ENCODE measurements at places on chromosomes 5 and 9.

DNA sequence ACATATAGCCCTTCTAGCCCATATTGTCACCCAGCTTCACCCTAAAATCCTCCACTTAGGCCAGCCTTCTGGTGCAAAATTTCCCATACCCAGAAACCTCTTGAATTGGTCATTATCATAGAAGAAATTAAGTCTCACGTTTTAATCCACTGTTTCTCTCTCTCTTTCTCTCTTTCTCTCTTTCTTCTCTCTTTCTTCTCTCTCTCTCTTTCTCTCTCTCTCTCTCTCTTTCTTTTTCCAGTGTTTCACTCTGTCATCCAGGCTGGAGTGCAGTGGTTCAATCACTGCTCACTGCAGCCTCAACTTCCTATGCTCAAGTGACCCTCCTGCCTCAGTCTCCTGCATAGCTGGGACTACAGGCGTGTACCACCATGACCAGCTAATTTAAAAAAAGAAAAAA is 363.4 kb downstream of the TMEM167A start:
- no peaks in the 10 kb centered on the region for H3K4me1 ChIP-seq
- H3K4me3 ChIP-seq, result no peak overlapping the region
- no peak for DNase-seq
- H3K27me3 ChIP-seq, result no peaks in the 10 kb centered on the region

- peaks cover 4% of the 10 kb centered on the region for H3K4me1 ChIP-seq
- DNase-seq, result no peak
- H3K27me3 ChIP-seq, result no peaks in the 10 kb centered on the region
- H3K36me3 ChIP-seq, result no peaks in the 10 kb centered on the region
These were observed 86.8 kb downstream of the NLN start for GRCh38 chr5:65808818-65809217.

DNA sequence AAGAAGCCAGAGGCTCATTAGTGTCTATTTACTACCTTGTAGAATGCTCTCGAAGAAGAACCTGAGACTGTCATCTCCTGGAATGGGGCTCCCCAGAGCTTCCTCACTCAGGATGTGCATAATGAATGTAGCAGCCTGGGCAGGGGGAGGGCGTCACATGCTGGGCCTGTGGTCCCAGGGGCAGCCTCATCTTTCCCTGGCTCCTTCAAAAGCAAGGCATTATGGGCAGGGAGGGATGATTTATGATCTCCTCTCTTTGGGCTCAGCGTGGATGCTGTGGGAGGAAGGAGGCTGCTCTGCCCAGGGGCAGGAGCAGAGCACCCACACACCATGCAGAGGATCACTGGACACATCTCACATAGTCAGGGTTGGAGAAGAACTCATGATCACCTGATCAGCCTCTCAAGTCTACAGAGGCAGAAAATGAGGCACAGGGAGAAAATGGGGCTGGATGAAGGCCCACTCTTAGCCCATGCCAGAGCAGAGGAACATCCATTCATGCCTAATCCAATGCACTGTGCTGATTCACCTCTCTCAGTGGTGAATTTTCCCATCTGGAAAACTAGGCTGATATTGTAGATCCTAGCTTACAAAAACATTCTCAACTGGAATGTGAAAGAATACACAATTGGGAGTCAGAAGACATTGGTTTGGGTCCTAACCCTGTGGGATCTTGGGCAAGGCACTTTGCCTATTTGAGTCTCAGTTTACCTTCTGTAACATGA is 173.7 kb downstream of the CARTPT start:
- no peaks in the 10 kb centered on the region for H3K4me1 ChIP-seq
- H3K27me3 ChIP-seq, result no peaks in the 10 kb centered on the region
- no peaks in the 10 kb centered on the region for H3K36me3 ChIP-seq
- H3K4me3 ChIP-seq, result no peak overlapping the region
- H3K27ac ChIP-seq, result no peak overlapping the region
- DNase-seq, result no peak

- H3K4me3 ChIP-seq, result no peak overlapping the region
- no peak for DNase-seq
- H3K27ac ChIP-seq, result no peak overlapping the region
- H3K4me1 ChIP-seq, result peaks cover 10% of the 10 kb centered on the region
- peaks cover 49% of the 10 kb centered on the region for H3K27me3 ChIP-seq
These were observed 1.8 kb downstream of the HCN1 start for GRCh38 chr5:45694255-45694814.

DNA sequence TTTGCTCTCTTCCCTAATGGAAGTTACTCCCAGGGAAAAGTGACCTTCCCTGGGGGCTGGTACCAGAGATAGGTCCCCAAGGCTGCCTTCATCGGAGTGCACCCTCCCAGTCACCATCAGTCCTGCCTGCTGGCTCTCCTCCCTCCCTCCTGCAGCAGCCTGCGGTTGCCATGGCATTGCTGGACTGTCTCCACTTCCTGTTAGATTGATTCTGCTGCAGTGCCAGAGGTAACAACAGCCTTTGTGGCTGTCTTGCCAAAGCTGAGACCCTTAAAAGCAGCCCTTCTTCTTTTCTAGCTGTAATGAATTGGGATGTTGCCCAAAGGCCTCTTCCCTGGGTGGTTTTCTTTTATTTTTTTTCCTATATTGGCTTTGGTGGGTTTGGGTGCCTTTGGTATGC is 78.1 kb upstream of the PRLR start:
- H3K27ac ChIP-seq, result no peak overlapping the region
- H3K27me3 ChIP-seq, result no peaks in the 10 kb centered on the region
- H3K4me3 ChIP-seq, result no peak overlapping the region
- H3K4me1 ChIP-seq, result no peaks in the 10 kb centered on the region

DNA sequence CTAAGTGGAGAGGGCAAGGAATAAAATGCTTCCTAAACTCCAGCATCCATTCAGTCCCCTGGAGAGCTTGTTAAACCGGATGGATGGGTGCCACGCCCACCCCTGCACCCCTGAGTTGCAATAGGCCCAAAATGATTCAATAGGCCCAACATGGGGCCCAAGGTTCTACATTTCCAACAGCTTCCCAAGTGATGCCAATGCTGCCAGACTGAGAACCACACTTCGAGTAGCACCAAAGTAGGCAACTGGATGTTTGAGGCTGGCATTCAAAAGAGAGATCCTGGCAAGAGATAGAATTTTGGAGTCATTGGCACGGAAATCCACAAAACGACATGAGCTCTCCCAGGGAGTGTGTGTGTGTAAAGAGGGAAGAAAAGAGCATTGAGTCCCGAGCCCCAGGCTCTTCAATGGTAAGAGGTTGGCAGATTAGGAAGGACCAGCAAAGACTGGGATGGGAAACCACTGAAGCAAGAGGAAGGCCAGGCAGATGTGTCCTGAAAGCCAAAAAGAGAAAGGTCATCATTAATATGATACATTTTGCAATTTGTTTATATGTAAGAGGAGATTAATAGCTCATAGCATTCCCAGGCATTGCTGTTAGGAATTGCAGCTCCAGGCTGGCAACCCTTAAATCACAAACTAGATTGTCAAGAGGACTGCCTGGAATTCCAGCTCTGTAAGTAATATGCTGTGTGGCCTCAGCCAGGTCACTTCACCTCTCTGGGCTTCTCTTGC is 130.6 kb downstream of the KCNIP1 start:
- no peaks in the 10 kb centered on the region for H3K36me3 ChIP-seq
- peaks cover 28% of the 10 kb centered on the region for H3K4me1 ChIP-seq
